ENCODE measurements at places on chromosomes 3 and 15. TPM values are rescaled to one million over a fixed set of nuclear protein-coding genes. Genes with fewer than 3 reads are reported as not detected.

The RASA2 gene
- 37.3 TPM for total RNA-seq

The SAXO2 gene
- total RNA-seq, result 1.2 TPM

The GABRB3 gene
- total RNA-seq, result 0.07 TPM

GRCh38 chr3:107271787-107272387, 105.4 kb upstream of the CCDC54 start:
- no peak for DNase-seq

DNA sequence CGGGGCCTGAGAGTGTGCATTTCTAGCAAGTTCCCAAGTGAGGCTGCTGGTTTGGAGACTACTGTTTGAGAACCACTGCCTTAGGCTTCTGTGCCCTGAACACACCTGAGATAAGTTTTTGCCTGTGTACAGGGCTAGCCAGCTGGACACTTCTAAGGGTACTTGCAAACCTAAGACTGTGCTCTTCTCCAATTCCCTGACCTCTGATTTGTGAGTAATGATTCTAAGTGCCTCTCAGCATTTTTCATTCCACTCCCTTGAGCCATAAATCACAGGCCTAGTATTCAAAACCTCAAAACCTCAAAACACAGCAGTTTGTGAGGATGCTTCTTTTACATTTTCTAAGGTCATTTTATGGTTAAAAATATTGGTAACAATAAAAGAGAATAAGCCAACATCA, 148.4 kb downstream of the CHST2 start:
- no peak for DNase-seq

GRCh38 chr15:68640791-68641331, 62.1 kb downstream of the CORO2B start:
- DNase-seq, result no peak

GRCh38 chr3:176514297-176514696, 683.0 kb downstream of the TBL1XR1 start:
- DNase-seq, result peak; percentile 6

DNA sequence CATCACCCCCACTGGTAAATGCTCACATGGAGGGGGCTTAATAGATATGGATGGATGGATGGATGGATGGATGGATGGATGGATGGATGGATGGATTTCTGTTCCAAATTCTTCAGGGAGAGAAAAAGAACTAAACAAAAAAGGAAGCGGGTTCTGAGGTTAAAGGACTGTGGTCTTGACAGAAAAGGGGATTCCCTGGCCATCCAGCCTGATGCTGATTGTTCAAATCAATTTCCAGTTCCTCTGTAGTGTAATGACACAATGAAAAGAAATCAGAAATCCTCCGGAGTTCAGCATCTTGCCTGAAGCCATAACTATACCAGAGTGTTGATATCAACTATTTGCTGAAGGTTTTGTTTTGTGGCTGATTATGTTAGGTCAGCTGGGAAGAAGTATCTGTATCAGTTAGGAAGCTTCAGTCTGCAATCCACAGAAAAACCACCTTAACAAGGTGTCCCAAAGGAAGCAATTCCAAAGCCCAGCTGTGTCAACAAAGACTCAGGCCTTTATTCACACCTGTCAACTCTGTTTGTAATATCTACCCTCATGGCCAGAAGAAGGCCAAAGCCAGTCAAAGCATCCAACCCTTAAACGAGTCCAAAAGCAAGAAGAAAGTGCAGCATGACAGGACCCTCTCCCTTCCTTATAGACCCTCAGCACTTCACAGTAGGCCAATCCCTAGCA, 24.5 kb upstream of the RASA2 start:
- DNase-seq, result no peak

DNA sequence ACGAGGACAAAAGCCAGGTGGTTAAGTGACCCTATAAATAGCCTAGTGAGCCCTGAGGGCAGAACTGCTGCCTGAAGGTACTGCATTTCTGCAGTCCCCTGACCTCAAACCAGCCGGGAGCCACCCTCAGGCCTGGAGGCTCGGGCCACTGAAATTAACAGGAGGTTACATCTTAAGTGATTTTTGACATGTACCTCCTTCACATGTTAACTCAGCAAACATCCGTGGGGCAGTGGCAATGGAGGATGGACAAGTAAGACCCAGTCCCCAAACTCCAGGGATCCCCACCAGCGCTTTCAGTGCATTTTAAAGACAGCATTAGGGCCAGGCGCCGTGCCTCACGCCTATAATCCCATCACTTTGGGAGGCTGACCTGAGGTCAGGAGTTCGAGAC, 26.2 kb downstream of the PSTPIP1 start:
- DNase-seq, result no peak

GRCh38 chr3:110077093-110077492, 739.7 kb upstream of the DPPA4 start:
- DNase-seq, result no peak

Measured in activated T-cell treated with anti-CD3 and anti-CD28 coated beads, Interleukin-2, amount 50 U/mL, for 72 hours (primary cell).